ENCODE measurements at places on chromosomes 6 and 20. TPM values are rescaled to one million over a fixed set of nuclear protein-coding genes. Genes with fewer than 3 reads are reported as not detected.

The HLA-DRB5 gene
- 27.9 TPM for total RNA-seq

The RNGTT gene
- total RNA-seq = 21.3 TPM

The KHDC1L gene
- not detected for total RNA-seq

The MAP1LC3A gene
- 2.6 TPM for total RNA-seq

The ZBTB46 gene
- total RNA-seq = not detected

The C20orf204 gene
- 3.5 TPM for total RNA-seq

The ZHX3 gene
- 10.2 TPM for total RNA-seq

The SLC17A2 gene
- total RNA-seq = not detected

The SMOC2 gene
- total RNA-seq = not detected

The PRRT1 gene
- total RNA-seq = 0.17 TPM

The TTK gene
- 40.7 TPM for total RNA-seq

The TFAP2D gene
- total RNA-seq = not detected

The SIRPB1 gene
- total RNA-seq = 4.5 TPM

GRCh38 chr6:24105191-24105590, 20.8 kb upstream of the NRSN1 start:
- DNase-seq = no peak

- no peak for DNase-seq
Measured at GRCh38 chr6:44224029-44224964, 902 bp downstream of the SLC29A1 start.

- DNase-seq = no peak
Measured at GRCh38 chr6:168712993-168713392, 272.0 kb downstream of the SMOC2 start.

DNA sequence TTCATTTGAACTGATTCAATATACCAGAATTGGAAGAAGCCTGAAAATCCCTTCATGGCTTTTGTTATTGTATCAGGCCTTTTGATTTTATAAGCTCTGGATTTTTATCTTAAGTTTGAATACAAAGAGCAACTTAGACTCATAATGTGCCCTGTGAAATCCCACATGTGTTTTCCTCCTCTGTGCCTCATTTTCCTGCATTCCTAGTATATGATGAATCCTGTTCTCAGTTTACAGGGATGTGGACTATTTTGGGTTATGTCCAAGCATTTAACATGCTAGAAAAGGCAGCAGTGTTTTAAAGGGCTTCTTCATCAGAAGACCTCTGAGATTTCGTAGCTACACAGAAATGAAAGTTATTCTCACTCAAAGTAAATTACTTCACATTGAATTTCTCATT, 455.0 kb downstream of the RFPL4B start:
- no peak for DNase-seq

DNA sequence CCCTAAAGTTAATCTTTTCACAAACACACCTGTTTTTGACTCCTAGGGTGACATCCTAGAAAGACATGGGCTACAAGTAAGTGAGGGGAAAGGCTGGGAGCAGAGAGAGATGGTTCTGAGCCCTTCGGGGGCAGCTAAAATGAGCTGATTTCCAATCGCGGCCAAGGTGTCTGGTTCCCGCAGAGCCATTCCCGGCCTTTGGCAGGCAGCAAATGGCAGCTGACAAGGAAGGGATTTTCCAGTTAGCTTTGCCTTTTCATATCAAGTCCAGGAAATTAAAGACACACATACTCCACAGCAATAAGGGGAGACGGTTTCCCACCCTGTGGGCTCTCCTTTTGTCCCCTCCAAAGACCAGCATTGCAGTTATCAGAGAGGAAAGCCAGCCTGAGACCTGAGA, 228.5 kb downstream of the ZMYND8 start:
- DNase-seq = no peak

GRCh38 chr6:111154981-111155380, 67.7 kb downstream of the SLC16A10 start:
- no peak for DNase-seq

GRCh38 chr6:35377002-35377401, 34.6 kb downstream of the PPARD start:
- DNase-seq = no peak

- DNase-seq = no peak
Measured at GRCh38 chr6:28978959-28979561, 26.1 kb downstream of the ZNF311 start.

DNA sequence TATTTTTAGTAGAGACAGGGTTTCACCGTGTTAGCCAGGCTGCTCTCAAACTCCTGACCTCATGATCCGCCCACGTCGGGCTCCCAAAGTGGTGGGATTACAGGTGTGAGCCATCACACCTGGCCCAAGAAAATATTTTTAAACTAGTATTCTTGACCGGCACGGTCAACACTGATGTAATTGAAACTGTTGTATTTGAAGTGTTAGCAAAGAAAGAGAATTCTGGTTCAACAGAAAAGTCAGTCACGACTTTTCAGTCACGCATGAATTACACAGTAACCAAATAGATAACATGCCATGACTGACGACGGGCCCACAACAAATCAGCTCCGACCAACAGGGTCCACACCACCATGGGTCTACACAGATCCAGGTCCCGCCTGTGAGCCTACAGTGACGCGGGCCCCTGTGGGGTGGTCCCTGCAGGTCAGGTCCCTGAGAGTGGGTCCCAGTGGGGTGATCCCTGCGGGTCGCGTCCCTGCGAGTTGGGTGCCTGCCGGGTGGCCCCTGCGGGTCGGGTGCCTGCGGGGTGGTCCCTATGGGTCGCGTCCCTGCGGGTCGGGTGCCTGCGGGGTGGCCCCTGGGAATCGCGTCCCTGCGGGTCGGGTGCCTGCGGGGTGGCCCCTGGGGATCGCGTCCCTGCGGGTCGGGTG, 1.0 kb downstream of the GMEB2 start:
- peak; percentile 39 for DNase-seq

- DNase-seq = no peak
Measured at GRCh38 chr6:170200458-170200891, 90.4 kb downstream of the DLL1 start.

- no peak for DNase-seq
Measured at GRCh38 chr6:13863699-13864155, 49.4 kb upstream of the MCUR1 start.

DNA sequence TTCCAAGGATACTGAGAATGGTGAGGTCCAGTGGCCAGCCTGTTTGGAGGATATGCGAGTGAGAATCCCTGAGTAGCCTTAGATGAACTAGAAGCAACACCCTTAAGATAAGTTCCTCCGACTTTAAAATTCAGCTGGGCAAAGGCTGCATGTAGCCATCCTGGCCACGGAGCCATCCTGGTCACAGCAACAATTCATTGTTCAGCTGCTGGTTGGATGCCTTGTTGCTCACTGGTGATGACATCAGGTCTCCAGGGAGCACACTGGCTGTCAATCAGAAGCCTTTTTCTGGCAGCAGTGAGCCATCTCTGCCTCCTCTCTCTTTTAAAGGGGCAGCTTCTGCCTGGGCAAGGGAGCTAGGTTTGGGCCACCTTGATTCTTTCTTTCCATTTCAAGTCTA, 22.4 kb upstream of the RIMS4 start:
- DNase-seq = no peak

GRCh38 chr6:85050149-85050548, 285.8 kb upstream of the TBX18 start:
- DNase-seq = no peak

GRCh38 chr20:32898729-32899128, 40.0 kb downstream of the EFCAB8 start:
- DNase-seq = no peak

GRCh38 chr6:4727671-4728435, 48.4 kb upstream of the CDYL start:
- DNase-seq = no peak

GRCh38 chr6:157823528-157824370, 703 bp downstream of the SNX9 start:
- DNase-seq = peak; percentile 76

DNA sequence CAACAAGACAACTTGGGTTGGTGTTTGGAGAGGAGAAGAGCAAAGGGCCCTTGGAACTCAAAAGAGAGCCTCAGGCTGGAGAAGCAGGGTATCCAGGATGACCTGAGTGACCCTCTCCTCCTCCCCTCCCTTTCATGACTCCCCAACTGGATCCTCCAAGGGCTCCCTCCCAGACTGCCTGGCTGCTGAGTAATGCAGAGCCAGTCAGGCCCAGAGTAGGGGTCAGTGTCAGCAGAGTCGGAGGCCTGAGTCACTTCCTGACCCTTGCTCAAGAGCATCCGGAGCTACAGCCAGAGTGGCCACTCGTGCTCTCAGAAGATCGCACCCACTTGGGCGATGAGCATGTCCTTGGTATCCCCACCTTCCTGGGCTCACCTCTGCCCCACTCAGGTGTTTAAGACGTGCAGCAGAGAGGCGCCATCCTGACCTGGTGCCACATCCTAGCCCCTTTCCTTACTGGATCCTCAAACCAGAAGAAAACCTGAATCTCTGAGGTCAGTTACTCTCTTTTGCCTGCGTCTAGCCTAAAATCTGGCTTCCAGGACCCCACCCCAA, 2.8 kb upstream of the MAPK13 start:
- no peak for DNase-seq

GRCh38 chr6:52544602-52545405, 32.1 kb downstream of the TRAM2 start:
- DNase-seq = no peak

- DNase-seq = no peak
Measured at GRCh38 chr6:38822963-38823362, 107.9 kb downstream of the DNAH8 start.

DNA sequence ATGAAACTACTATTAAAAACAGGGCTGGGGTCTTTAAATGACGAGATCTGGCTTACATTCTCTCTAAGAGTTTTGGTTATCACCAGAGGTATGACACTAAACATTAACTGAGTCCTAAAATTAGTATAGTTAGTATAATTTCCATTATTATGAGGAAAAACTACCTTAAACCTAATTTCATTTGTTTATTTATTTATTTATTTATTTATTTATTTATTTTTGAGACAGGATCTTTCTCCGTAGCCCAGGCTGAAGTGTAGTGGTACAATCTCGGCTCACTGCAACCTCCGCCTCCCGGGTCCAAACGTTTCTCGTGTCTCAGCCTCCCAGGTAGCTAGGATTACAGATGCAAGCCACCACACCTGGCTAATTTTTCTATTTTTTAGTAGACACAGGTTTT, 85.5 kb downstream of the RNGTT start:
- DNase-seq = no peak

- DNase-seq = no peak
Measured at GRCh38 chr6:31875877-31876276, 2.9 kb downstream of the SLC44A4 start.

DNA sequence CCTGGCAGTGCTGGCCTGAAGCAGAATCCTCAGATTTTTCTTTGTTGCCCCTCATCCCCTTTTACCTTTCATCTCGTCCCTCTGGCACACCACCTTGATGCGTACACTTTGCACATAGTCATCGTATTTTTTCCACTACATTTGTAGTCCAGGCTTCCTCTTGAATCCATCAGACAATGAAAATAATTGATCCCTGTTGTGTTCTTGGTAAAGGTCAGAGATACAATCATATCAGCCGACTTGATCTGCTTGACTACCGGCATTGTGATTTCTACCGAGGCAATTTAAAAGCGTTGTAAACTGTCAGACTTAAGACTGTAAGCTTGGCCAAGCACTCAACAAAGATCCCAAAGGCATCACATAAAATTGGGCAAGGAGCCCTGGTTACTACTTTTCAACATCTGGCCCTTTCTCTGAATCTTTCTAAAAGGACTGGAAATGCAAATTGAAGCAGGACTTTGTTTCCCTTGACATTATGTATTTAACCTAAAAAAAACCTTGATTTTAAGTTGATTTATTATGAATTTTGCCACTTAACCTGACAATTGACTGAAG, 512.6 kb downstream of the LMBRD1 start:
- DNase-seq = no peak

- no peak for DNase-seq
Measured at GRCh38 chr20:21534453-21534852, 20.6 kb upstream of the NKX2-2 start.

DNA sequence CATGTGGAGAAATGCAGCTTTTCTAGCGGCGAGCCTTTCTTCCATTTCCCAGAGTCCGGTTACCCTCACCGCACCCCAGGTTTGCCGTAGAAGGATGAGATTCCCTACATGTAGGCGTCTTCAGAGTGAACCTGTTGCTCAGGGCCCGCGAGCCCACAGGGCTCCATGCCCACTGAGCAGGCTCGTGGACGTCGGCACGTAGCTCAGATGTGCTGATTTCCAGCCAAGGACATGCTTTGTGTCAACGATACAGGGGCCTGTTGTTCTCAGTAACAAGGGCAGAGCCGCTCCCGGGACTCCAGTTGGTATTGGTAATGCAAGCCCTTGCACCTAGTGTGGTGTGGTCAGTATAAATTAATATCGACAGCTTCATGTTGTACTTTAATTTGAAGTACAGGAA, 159.6 kb downstream of the MTHFD1L start:
- DNase-seq = no peak

- DNase-seq = no peak
Measured at GRCh38 chr6:150514806-150515380, 84.8 kb upstream of the PLEKHG1 start.

DNA sequence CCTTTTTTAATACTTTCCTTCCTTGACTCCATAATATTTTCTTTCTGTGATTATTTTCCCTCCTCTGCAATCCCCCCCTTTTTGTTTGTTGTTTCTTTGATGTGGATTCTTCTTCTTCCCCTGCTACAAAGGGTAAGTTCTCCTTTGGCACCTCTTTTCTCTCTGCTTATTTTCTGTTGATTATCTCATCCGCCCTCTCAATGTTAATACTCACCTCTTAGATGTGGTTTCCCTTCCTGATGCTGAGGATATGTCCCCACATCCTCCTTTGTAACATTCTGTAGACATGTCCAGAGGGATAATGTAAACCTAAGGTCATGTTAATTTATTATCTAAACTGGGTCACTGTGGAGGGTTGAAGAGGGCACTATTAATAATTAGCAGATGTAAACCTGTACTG, 17.7 kb downstream of the FLRT3 start:
- no peak for DNase-seq

DNA sequence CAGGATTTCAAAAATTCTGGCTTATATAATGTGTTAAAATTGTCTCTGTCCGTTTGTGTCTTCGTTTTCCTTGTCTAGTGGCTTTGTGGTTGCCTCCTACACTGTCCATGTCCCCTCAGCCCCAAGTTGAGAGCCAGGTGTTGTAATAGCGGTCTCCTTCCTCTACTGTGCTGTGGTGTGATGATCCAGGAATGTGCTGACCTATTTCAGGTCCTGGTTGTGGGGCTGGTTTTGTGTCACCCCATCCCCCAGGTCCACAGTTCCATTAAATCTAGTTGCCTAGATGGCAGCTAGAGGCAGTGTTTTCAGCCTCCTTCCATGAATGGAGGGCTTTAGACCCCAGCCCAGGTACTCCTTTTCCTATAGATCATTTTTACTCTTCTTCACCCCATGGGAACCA, 128.7 kb downstream of the DNAH8 start:
- no peak for DNase-seq

- no peak for DNase-seq
Measured at GRCh38 chr6:4962905-4963304, 40.9 kb downstream of the RPP40 start.

- no peak for DNase-seq
Measured at GRCh38 chr20:1345030-1345755, 16.3 kb upstream of the SDCBP2 start.

GRCh38 chr6:33693186-33694105, 18.1 kb downstream of the UQCC2 start:
- no peak for DNase-seq

DNA sequence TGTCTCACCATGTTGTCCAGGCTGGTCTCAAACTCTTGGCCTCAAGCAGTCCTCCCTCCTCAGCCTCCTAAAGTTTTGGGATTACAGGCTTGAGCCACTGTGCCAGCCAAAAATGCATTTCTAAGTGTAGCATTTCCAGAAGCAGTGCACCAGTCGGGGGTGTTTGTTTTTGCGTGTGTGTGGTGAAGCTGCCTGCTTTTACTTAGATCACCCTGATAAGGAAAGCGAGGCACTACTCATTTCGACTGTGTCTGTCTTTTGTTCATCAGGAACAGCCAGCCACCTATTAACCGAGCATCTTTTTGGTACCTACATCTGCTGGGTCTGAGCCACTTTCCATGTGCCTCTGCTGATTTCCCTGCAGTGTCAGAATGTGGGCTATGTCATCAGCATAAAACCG, 18.7 kb downstream of the SIRT5 start:
- no peak for DNase-seq
